ENCODE measurements at places on chromosomes 5 and 9.

- no peak for DNase-seq
Measured at GRCh38 chr5:171725205-171725601, 60.4 kb upstream of the SMIM23 start.

DNA sequence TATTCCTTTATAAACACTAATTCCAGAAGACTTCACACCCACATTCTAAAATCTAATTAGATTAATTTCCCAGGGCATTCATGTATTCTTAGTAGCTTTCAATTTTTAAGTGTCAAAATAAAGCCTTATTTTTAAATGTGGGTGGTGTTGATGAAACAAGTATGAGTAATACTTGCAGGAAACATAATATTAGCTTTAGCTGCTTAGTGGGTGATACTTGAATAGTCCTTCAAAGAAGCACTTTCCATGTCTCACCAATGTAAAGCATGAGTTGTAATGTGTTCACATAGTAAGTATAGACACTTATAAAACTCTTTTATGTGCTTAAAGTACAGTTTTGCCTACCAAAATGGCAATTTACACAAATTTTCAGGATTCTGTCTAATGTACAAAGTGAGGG lies 6.9 kb downstream of the FNBP1 start:
- no peak for DNase-seq

DNA sequence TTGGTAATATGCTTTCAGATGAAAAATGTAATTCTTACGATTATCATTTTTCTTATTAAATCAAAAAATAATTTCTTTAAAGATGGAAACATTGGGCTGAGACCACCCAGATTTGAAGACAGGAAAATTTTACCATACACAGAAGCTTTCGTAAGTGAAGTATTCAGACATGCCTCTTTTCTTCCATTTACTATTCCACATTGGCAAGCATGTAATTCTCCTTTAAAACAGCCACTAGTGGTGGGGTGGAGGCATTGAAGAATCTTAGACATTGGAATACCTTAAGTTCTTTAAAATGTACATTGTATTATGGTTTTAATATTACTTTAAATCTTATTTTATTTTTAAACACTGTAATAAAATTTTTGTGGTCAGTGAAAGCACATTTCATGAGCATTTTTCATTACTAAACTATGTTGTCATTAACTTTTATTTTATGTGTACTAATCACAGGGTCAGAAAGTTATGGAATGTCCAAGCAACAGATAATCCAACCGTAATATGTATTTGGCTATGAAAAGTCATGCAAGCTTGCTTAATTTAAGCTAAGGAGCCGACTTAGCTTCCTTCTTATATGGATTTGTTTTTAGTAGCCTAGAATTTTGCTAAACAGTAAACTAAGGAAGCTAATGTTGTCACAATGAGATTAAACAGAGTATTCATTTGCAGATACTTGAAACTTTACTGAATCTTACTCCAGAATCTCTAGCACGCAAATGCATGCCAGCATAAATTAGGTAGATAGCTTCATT lies 97.4 kb upstream of the ALDH1A1 start:
- no peak for DNase-seq

GRCh38 chr5:58191443-58191842 lies 268.4 kb downstream of the PLK2 start:
- no peak for DNase-seq

DNA sequence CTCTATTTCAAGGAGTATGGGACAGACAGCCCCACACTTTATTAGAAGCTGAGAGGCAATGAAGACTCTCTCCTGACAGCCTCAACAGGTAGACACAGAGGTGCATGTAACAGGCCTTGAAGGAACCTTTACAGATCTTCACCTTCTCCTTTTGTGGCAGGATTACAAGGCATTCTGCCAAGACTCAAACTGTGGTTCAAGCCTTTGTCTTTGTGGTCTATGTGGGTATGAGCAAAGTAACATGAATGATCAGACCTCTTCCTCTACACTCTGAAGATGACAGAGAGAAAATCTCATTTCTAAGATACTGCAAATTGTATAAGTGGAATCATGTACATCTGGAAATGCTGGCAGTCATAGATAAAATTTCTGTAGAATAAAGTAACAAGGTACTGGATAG lies 346.9 kb downstream of the CDH9 start:
- DNase-seq: no peak

DNA sequence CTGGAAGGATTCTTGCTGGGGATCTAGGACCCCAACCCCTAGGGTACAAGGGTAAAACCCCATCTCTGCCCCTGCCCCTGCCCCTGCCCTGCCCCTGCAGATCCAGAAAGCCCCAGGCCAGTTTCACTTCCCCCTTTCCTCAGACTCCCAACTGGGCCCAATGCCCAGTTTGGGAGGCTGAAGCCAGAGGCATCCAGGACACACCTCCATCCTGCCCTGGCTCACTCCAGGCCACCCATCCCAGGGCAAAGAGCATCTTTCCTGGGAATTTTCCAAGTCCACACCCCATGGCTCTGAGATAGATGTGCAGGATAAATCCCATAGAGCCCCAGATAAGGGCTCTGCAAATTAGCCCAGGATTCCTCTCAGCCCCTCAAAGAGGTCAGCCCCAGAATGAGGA lies 17.4 kb downstream of the CNTFR start:
- DNase-seq: no peak

DNA sequence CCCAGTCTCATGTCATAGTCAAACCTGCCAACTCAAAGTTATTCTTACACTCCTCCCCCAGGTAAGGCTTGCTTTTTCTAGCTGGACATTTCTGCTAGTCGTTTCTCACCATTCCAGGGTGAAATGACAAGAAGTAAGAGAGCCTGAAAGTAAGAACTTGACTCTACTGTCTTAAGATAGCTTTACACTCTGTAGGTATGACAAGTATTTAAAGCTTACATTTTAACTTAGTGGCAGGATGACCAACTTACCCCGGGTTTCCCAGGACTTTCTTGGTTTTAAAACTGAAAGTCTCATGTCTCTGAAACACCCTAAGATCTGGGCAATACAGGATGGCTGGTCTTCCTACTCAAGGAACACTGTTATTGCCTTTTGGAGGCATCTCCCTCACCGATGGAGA lies 67.5 kb upstream of the PIK3R1 start:
- DNase-seq: no peak

DNA sequence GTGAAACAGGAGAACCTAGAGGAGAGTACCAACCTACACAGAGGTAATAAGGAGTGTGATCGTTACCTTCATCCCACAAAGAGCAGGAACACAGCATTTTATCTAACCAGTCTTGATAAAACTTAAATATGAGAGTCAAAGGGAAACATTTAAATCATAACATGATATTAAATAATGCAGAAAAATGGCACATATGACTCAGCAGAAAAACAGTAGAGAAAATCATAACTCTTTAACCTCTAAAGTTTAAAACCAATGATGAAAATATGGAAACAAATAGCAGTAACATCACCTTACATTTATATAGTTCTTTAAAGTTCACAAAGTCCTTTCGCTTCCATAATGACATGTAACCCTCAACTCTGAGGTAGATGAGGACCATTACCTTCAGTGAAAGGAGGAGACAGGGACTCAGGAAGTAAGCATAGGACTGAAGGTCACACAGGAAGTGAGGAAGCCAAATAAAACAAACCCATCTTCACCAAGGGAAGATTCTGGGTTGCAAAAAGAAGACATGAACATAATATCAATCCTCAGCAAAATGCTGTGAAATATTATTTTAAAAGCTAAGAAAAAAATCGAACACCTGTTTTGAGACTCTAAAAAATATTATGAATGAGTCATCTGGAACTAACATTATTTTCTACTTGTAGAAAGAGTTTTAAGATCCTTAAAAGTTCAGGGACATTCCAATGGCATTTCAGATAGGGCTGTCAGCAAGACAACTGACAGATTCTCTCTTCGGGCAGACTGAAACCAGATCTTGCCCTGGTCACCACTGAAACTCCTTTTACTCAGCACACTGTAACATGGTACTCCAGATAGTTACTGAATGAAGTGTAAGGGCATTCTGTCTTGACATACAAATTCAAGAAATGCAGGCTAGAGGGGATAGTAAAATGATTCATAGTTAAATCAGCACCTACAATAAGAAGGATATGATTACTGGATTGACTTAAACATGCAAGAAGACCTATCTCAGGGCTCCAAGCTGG lies 148.5 kb downstream of the EPB41L4A start:
- DNase-seq: no peak

DNA sequence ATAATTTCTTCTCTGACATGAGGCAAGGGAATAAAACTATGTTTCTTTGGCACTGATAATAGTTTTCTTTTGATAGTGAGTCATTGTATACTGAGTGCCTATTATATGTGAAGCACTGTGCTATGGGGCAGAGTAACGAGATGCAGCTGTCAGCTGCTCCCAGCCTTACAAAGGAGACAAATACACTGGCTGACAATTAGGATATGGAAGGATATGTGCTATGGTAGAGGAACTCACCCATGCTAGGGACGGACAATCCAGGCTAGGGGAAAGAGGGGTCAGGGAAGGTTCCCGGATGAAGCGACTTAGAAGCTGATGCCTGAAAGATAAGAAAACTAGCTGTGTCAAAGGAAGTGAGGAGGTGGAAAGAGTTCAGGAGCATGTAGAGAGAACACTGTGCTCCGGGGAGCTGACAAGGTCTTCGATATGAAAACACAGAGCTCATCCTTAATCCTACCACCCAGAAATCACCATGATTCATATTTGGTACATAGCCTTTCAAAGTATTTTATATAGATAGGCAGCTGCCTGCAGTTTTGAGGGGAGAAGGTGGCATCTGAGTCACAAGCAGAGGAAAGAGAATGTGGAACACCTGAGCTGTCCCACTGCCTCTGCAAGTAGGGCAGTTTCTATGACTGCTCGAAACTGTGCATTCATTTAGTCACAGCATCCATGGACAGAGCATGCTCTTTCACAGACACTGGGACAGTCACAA lies 12.1 kb downstream of the BSPRY start:
- DNase-seq: no peak

DNA sequence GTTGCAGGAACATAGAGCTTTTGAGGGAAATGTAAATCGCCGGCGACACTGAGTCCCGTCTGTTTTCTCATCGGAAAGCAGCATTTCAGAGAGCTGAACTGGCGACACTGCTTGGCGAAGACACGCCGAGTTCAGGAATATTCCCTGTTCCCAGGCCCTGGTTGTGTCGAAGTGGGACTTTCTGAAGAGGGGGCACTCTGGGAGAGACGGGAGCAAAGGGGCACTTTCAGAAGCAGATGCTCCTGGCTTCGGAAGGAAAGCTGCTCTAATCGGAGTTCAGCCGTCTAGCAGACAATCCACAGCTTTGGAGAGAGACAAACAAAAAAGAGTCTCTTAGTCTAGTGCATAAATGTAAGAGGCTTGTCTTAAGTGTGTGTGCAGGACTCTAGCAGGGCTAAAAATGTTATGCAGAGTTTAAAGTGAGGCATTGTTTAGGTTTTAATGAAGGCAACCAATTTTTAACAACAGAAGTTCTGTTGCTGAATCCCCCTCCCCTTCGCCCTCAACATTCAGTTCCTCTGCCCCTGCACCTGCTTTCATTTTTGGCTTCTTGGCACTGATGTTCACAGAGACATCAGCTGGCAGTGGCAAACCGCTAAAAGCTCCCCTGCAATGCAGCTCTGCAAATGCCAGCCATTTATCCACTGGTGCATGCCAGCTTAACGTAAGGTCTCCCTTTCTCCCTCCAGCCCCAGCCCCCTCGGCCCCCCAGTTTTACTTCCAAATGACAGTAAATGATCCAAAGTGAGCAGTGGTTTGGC lies 289.5 kb upstream of the MPDZ start:
- peak; percentile 86 for DNase-seq

DNA sequence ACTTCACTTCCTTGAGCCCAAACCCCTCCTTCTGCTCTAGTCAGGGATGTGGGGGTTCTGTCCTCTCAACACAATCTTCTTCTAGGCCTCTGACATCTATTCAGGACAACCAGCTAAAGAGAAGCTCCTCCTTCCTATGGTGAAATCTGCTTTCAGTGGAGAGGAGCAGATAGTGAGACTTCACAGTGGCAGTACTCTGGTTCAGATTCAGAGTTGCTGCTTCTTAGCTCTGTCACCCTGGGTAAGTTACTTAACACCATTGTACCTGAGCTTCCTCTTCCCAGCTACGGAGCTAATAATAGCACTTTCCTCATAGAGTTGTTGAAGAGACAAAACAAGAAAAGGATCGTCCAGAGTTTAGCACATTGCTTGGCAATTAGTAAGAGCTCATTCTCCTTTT lies 77.3 kb upstream of the LARP1 start:
- no peak for DNase-seq

- DNase-seq: no peak
Measured at GRCh38 chr5:107370396-107370968, 300.3 kb downstream of the EFNA5 start.

DNA sequence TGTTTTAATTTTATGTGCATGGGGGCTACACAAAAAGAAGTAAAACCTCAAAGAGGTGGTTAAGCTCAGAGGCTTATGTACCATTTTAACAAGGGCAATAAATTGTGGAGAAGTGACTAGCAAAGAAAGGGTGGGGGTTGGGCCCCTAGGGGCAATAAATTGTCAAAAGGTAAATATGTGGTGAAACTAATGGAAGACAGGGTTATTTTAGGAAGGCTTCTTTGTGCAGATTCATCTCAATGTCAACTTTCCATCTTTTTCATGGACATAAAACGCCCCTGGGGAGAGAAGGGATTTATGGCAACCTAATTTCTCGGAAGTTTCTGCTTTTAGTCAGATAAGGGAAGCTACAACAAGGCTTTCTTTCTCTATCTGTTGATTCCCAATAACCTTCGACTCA lies 42.5 kb upstream of the GOLM1 start:
- no peak for DNase-seq

DNA sequence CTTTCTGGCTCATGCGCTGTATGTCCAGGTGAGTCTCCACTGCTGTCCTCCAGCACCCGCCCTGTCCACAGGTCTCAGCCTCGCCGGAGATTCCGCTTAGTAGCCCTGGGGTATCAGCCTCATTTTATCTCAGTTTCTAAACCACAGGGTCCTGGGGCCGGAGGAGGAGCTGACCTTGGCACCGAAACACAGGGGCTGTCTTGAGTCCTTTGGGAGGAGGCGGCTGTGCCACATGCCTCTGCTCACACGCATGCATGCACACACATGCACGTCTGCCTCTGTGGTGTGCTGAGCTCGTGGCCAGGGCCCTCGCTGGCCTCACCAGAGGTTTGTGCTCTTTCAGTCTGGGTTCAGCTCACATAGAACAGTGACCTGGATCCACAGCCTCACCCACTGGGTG lies 23.3 kb downstream of the TRIP13 start:
- no peak for DNase-seq

DNA sequence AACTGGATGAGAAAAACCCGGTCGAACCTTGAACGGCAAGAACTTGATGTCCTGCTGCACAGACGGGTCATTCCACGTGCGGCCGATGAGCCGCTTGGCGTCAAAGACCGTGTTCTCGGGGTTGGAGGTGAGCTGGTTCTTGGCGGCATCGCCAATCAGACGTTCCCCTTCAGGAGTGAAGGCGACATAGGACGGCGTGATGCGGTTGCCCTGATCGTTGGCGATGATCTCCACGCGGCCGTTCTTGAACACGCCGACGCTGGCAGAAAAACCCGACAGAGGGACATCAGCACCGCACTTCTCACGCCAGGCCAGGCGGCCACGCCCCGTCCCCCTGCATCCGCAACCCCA lies 519 bp downstream of the HSPA5 start:
- no peak for DNase-seq

DNA sequence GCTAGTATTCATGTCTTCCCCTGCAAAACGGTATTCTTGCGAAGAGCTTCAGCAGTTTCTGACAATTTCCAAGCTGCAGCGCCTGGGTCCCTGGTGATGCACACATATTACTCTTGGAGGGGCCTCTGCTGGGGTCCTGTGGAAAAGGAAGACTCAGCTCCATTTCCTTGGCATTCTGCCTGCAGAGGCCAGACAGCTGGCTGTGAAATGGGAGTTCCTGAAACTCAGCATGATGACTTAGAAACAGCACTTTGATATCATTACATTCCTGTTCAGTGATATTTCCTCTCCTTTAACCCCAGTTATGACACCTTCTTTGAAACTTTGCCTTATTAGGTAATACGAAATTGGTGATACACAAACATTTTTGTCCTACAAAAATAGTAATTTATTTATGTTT lies 98.5 kb downstream of the APBA1 start:
- DNase-seq: no peak
